Stimulated activated CD8-positive, alpha-beta memory T cell treated with anti-CD3 and anti-CD28 coated beads, Interleukin-7, amount 100 ng/mL, for 1 hour (primary cell): ENCODE measurements at places on chromosomes 16 and 17.

DNA sequence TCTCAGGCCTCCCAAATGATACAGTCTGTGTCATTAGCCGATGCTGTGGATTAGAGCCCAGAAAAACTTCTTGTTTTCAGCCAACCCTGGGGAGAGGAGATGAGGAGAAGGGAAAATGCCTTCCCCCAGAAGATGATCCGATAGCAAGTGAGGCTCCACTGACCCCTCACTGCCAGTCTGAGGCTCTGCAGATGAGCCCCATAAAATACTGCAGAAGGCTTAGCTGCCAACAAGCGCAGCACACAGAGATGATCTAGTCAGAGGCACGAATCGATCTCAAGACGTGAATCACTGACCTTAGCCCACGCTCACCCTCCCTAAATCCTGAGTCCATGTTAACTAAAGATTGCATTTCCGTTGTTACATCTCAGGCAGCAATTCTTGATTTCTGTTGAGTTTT, 31.5 kb downstream of the SALL1 start:
- DNase-seq: no peak

- no peak for DNase-seq
Measured at GRCh38 chr17:6823011-6823442, 8.5 kb downstream of the TEKT1 start.

DNA sequence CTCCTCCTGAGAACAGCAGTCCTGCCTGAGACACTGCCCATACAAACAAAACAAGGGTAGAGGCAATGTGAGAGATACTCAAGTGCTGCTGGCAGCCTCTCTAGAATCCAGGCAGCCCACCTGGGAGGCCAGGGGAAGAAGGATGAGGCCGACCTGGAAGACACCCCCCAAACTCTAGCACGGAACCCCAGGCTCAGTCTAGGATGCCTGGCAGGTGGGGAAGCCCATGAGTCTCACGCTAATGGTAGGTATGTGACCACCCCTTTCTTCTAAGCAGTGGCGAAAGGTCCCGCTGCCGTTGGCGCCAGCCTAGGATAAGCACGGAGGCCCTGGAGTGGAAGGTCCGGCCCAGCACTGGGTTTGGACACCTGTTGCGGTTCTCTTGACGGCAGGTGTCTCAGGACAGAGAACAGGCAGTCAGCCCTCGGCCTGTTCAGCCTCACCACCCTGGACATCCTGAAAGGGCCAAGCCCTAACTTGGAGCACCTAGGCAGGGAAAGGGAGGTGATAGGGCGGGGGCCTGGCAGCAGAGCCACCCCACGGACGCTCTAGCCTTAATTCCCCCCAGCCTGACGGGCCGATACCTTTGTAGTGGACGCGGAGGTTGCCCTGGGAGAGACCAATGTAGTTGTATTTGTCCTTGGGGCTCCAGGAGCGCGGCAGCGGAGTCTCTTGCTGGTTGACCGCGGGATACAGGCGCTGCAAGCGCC, 487 bp downstream of the RANBP10 start:
- DNase-seq: no peak

GRCh38 chr17:61431594-61432311, 20.5 kb upstream of the TBX4 start:
- DNase-seq: no peak

GRCh38 chr17:21078016-21078780, 35.4 kb upstream of the USP22 start:
- DNase-seq: no peak

GRCh38 chr17:78423961-78424675, 45.7 kb downstream of the PGS1 start:
- DNase-seq: no peak

GRCh38 chr16:8631373-8631772, 9.9 kb downstream of the METTL22 start:
- DNase-seq: no peak

GRCh38 chr16:77219437-77219836, 20.2 kb downstream of the SYCE1L start:
- DNase-seq: no peak

GRCh38 chr17:78950870-78951269, 25.7 kb upstream of the TIMP2 start:
- DNase-seq: no peak

DNA sequence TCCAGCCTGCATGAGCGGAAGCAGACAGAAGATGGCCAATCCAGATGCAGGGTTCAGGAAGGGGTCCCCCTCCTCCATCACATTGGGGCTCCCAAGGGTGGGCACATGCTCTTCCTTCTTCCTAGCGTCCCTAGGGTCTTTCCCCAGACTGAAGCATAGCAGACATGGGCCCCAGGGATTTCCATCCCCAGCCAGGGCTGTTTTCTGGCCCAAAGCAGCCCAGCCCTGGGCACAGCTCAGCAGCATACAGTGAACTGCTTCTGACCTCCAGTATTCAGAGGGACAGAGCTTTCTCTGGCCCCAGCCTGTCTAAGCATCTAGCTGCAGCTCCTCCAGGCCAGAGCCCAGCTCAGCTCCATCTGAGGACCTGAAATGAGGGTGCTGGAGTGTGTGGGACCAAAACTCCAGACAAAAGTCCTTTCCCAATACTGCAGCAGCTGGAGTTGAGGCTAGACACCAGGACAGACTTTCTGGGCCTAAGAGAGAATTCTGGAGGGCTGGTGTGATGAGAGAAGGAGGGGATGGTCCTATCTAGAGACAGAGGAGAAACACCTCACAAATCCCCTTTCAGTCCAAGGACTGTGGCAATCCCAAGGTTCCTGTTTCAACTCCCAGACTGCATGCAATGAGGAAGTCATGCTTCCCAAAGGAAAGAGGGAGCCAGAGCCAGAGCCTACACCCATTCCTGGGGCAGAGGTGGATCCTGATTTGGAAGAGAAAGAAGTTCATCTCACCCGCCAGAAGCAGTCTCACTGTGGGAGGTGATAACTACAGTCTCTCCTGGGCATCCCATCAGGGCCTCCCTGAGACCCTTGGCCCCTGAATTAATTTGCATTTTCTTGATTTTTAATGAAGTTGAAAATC, 4.5 kb upstream of the FOXN1 start:
- no peak for DNase-seq

GRCh38 chr17:15659663-15660062, 24.4 kb downstream of the TRIM16 start:
- no peak for DNase-seq

DNA sequence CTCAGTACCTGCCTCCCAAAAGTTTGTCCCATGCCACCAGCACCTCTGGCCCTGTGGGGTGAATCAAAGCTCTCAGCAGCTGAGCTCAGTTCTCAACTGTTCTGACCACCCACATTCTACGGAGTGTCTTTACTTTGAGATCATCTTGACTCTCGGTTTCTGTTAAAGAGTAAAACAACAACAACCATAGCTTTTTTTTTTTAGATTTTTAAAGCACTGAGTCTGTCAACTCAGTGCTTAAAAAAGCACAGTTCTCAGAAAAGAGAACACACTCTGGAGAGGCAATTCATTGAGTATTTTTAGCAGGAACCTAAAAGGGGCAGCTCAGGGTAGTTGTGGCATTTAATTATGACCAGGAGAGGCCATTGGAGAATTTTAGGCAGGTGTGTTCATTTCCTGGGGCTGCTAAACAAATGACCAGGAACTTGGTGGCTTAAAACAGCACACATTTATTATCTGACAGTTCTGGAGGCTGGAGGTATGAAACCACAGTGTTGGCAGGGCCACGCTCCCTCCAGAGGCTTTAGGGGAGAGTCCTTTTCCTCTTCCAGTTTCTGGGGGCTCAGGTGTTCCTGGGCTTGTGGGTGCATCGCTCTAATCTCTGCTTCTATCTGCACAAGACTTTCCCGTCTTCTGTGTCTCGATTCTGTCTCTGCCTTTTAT, 6.7 kb upstream of the WFIKKN2 start:
- DNase-seq: no peak

DNA sequence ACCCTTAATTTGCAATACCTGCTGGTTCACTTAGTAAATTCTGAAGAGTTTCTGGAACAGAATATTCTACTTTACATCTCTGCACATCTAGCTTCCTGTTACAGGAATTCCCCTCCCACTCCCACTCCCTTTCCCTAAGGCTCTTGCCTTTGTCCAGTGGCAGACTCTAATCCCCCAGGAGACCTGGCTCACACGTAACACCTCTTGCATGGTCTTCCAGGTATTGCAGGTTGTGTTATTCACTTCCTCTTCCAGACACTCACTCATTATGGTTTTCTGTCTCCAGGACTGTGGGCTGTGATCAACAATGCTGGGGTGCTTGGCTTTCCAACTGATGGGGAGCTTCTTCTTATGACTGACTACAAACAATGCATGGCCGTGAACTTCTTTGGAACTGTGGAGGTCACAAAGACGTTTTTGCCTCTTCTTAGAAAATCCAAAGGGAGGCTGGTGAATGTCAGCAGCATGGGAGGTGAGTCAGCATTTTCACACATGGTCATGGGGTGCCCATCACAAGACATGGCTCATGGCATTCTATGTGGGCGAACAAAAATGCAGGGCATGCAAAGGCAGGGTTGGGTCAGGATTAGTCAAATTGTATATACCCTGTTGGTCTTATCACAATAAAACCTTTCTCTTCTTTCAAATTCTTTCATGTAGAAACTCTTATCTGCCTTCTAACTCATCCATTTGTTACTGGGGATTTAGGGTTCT, 35.8 kb downstream of the HSD17B2 start:
- no peak for DNase-seq

DNA sequence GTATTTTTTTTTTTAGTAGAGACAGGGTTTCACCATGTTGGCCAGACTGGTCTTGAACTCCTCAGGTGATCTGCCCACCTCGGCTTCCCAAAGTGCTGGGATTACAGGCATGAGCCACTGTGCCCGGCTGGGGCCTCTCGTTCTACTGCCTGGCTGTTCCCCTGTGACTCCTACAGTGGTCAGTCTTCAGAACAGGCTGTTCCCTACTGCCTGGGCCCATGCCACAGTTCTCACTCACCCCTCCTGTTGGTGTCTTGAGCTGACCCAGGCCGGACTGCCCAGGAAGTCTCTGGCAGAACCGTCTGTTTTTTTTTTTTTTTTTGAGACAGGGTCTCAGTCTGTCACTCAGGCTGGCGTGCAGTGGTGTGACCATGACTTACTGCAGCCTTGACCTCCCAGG, 3.3 kb downstream of the CDK3 start:
- DNase-seq: no peak

DNA sequence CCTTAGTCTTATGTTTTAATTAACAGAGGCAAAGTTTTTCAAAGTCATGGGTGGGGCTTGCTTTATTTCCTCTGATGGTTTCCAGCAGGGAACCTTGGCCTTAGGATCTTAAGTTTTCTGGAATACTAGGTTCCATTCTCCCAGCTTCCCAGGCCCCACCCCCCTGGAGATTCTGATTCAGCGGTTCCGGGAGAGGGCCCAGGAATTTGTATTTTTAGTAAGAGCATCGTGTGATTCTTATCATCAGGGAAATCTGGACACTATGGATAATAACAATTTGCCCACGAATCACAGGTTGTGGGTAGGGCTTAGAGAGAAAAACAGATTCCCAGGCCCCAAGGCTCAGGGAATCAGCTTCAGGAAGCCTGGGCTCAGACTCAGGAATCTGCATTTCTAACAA, 263.6 kb downstream of the NTN1 start:
- DNase-seq: no peak

DNA sequence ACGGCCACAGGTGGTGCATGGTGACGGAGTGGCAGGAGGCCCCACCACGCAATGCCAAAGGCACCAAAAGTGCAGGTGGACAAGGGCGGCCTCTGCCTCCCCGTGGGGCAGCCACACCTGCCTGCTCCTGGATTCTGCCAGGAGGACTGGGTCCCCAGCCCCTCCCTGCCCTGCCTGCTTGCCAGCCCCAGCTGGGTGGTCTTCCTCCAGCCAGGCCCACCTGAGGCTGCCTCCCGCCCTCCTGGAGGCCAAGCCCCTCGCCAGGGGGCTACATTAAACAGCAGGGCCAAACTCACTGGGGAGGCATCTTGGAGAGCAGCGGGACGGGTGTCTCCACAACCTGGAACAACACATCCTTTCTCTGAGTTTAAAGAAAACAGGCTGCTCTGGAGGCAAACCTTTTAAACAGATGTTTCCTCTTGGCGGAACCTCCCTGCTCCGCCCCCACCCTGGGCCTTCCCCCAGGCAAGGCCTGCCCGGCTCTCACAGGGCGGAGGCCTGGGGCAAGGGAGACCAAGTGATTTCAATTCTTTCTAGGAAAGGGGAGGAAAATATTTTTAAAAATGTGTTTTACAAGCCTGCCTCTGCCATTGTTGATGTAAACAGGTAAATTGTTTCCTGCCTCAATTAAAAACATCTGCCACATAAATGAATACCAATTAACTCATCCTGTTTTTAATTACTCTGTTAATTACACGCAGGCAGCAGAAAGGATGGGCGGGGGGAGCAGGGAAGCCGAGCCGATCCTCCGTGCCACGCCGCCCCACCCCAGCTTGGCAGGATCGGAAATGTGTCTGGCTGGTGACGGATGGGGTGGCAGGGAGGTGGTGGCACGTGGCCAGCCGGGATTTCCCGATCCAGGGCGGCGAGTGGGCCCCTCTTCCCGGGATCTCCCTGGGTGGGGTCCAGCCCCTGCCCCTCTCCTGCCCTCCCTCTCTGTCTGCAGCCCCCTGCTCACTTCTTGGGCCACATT, 54.4 kb upstream of the PABPN1L start:
- no peak for DNase-seq

DNA sequence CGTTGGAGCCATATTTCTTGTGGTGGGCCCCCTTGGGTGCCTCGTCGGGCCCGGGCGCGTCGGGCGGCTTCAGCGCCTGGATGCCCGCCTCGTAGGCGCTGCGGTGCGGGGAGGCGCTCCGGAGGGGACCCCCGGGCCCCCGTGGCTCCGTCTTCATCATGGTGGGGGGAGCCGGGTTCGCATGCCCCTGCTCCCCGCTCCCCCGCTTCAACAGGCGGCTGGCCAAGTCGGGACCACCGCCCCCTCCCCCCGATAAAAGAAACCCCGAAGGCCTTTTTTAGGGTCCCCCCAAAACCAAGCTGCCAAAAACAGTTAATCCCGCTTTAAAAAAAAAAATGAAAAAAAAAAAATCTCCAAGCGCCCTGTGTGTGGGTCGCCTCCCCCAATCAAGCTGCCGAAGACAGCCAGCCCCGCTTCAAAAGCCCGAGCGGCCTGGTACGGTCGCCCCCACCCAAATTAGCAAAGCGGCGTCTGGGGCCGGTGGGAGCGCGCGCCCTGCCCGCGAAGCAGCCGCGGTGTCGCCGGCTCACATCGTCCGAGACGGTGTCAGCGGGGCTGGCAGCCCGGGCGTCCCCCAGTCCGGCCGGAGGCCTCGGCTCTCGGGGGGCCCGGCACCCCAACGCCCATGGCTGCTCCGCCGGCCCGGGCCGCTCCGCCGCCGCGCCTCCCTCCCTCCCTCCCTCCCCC, at the start of gene PPP1R9B:
Gene PPP1R9B, minus strand, starts transcription at position 324 of the 687 bp plus-strand sequence. Its CDS starts 164 bp downstream, at position 160.
- DNase-seq: no peak

- no peak for DNase-seq
Measured at GRCh38 chr16:65833171-65833871, 533.2 kb upstream of the CDH5 start.

GRCh38 chr17:80476877-80477646, 655 bp upstream of the NPTX1 start:
- DNase-seq: no peak

GRCh38 chr17:57283203-57283971, 27.1 kb downstream of the MSI2 start:
- no peak for DNase-seq
